DND-41 (cell line): ENCODE measurements at places on chromosomes 16 and 17.
A peak's percentile ranks its signal among the peaks of the same experiment; 100 is the strongest.

DNA sequence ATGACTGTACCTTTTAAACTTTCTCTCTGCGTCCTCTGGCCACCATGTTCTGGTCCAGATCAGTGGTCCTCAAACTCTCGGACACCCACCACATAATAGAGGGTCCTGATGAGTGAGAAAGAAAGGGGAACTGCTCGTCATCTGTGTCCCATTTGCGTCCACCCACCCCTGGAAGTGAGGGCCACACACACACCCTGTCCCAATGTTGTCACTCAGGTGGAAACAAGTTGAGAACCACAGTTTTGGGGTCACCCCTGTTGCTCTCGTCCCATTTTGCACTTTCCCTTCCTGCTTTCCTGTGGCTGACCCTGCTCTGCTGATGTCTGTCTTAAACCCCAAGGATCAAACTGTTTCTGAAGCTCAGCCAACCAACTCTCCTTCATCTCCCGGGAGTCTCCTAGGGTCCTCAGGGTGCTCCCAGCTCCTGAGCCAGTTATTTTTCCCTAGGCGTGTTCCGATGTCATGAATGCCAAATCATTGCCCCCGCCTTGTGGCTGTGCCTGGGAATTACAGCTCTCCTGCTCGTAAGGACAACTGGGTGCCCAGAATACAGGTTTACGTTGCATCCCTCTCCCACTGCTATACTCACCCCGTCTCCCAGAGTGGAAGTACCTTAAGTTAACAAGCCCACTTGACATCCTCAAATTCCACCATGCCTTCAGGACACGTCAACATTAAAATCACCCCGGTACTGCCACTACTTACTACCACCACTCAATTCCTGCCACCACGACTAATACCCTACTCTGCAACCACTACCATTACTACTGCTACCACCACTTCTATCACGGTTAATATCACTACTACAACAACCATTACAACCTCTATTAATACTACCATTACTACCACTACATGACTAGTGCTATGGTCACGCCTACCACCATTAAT lies 26.0 kb upstream of the HNF1B start:
- DNase-seq = peak; percentile 30

GRCh38 chr17:1076299-1076981 lies 79.5 kb downstream of the TIMM22 start:
- no peak for DNase-seq

DNA sequence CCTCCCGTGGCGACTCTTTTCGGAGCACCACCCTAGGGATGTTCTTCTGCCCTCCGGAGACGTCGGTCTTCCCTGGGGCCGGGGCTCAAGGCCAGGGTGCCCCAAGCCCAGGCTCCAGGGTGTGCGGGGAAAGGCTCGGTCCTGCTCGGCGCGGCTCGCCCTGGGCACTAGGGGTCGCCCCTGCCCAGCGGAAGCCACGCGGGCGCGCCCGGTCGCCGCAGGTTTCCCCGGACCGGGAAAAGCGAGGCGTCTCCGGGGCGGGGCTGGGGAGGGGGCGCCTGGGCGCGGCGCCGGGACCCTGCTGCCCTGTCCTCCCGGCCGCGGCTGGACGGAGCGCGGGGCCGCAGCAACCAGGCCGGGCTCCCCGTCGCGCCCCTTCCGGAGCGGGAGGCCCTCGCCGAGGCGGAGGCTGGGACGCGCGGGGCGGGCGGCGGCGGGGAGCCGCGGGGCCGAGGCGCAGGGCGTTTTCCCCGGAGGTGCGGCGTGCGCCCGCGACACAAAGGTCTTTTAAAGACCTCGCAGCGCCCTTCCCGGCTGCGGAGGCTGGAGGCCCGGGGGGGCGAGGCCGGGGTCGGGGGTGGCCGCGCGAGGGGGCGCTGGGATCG lies 76.4 kb downstream of the MRC2 start:
- peak; percentile 64 for DNase-seq

GRCh38 chr16:8877894-8878522 lies 4.1 kb upstream of the LITAFD start:
- DNase-seq = no peak

- no peak for DNase-seq
These were observed 221.3 kb upstream of the KCNJ16 start for GRCh38 chr17:69853541-69854224.

- DNase-seq = no peak
These were observed 34.7 kb downstream of the MYO15A start for GRCh38 chr17:18143044-18143936.

- no peak for DNase-seq
These were observed 13.6 kb upstream of the TERF2 start for GRCh38 chr16:69399361-69399760.

DNA sequence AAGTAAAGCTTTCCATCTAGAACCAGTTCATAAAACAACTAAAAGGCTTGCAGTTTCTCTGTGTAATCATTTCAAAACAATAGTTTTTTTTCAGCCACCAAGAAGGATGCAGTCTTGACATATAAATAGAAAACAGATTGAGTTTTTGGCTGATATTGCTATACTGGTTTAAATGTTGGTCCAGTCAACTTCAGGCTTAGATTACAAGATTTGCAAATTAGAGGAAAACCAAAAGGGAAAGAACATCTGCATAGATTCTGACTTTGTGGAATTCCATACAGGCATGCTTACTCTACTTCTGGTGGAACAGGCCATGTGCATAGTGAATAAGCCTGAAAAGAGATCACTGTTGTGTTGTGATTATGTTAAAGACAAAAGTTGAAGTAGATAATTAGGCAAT lies 150.3 kb downstream of the BCAS3 start:
- no peak for DNase-seq

DNA sequence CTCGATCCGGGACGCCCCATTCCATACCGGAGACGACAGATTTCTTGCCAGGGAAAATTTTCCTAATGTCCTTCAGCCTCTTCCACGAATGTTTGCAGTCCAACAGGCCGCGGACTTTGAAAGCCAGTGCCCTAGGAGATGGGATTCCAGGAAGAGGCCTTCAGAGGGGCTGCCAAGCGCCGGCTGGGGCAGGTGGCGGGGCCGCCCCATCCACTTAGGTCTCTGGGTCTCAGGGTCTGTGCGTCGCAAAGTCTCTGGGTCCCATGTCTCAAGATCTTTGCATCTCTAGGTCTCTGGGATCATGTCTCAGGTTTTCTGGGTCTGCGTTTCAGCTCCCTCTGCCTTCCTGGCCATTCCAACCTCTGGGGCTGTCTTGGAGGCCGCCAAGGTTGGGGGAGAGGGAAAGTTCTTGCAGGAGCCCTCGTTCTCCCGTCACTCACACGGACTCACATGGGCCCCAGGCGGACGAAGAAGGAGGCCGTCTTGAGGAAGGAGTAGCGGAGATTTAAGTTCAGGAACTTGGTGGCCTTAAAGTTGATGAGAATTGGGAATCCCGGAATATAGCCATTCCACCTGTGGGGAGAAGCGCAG lies 7.2 kb downstream of the ALOX12B start:
- no peak for DNase-seq

DNA sequence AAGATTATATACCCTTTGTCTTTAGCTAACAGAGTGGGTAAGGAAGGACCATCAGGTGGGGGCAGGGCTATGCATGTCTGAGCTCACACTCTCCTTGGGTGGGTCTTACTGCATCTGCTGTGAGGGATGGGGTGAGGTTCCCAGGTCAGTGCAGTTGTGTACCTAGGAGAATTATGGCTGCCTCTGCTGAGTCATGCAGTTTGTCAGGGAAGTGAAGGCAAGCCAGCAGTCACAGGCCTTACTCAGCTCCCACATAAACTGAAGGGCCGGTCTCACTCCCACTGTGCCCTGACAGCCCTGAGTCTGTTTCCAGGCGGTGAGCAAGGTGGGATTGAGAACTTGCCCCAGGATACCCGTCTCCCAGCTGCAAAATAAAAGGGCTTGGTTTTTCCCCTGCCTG lies 328.6 kb downstream of the MAP2K6 start:
- no peak for DNase-seq

DNA sequence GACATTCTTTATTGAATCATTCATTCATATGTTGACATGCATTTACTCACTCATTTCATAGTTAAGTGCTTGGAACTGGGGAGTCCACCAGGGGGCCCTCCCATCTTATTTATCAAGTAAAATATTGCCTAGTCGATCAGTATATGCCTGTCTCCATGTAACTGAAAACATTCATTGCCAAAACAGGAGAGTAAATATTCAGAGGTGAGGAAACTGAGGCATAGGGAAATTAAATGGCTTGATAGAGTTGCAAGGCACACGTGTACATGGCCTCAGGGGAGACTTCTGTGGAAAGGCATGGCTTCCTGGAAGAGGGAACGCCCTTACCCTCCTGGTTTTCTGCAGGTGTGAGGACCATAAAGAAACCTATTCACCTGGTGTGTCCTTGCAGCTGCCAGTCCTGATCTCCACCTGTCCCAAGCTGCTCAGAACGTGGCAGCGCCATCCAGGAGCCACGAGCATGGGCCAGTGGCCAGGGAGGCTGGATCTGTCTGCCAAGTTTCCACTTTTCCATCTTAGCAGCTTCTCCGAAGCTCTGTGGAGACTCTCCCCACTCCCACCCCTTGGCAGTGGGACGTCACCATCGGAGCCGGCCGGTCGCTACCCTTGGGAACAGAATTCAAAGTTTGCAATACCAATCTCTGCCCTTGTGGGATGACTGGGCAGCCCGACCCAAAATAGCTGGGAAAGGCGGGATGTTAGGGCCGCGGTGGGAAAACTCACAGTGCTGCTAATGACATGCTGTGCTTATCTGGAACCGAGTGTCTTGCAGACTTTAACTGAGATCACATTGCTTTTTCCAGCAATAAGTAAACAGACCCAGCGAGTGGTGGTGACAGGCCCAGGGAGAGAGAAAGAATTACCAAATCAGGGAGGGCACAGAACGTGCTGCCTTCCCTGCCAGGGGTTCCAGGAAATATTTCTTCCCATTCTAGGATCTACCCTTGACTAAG lies 4.1 kb upstream of the C1QTNF1 start:
- peak; percentile 35 for DNase-seq
